T-helper 9 cell (primary cell): ENCODE measurements at places on chromosomes 4 and X.

DNA sequence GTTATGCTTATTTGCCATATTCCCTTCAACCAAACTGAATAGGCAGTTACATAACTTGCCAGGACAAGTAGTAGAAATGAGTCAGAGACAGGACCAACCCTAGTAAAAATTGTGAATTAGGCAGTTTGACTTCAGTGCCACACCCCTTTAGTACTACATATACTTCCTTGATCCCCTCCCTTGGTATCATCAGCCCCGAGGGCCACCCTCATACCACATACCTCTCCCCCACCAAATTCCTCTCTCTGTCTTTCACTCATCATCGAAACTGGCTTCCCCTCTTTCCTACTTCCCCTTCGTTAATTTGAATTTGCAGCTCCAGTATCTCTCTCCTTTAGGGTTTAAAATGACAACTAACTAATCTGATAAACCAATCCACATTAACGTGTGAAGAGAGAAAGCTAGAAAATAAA, 7.9 kb upstream of the PTPN13 start:
- DNase-seq, result no peak

- no peak for DNase-seq
Observed at GRCh38 chrX:9859711-9860555, 73.7 kb downstream of the SHROOM2 start.

DNA sequence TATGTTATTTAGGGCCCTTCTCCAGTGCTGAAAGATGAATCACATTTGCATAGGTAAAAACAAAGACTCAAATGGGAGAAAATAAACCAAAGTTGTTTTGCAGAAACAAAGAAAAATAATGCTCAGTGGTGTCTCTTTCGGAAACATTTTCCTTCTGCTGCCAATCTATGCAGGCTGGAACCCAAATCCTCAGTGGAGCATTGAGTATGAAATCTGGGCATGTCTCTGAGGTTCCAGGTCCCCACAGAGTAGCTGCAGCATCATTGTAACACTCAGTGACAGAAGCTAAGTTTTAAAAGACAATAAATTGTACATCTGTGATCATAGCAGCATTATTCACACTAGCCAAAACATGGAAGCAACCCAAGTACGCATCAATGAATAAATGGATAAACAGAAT, 303.6 kb downstream of the FBXW7 start:
- no peak for DNase-seq

DNA sequence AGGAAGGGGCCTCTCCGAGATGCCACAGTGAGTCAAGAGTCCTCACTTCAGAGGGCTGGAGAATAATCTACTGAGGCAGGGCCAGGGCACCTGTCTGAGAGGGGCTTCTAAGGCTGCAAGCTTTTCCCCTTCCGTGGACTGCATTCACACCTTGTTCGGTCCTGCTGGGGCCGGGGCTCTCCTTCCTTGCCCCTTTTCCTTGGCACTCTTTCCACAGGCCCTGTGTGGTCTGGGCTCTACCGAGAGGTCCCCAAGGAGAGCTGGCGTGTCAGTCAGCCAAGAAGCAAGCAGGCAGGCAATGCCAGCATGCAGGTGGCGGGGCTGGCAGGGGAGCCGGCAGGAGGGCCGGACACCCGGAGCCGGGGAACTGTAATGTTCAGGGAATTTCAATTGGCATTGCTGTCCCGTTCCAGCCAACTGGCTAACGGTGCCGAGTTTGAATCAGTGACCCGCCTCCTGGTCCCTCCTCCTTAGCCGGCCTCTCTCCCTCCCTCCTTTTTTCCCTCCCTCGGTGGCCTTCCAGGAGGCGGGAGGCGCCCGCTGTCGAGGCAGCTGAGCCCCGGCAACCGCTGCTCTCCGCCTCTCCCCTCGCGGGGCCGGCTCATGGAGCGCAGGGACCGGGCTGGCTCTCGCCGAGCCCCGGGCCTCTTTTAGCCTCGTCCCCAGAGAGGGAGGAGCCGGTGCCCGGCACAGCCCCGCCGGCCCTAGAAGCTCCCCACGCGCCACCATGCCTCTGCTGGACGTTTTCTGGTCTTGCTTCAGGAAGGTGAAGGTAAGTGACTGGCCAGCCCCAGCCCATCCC, at the start of gene STARD8:
STARD8 (plus strand) TSS at position 511 of the 802 bp plus-strand sequence; CDS start at position 728, 217 bp downstream.
- no peak for DNase-seq

DNA sequence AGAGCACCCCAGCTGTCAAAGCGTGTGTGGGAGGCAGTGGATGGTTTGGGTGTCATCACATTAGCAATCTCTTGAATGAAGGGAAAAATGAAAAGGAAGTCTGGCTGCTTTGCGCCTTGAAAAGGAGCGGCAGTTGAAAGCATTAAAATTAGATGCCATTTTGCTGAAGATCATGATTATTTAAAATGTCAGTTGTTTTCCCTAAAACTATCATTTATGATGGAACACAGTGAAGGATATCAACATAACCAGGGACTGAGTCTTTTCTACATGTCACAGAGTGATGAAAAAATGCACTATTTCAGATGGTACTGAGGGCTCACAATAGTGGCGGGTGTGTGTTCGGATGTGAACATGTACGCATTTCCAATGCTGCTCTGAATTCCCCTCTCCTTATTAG, 450.2 kb upstream of the CPEB2 start:
- no peak for DNase-seq

- no peak for DNase-seq
Observed at GRCh38 chr4:122798101-122798500, 28.5 kb upstream of the FGF2 start.

DNA sequence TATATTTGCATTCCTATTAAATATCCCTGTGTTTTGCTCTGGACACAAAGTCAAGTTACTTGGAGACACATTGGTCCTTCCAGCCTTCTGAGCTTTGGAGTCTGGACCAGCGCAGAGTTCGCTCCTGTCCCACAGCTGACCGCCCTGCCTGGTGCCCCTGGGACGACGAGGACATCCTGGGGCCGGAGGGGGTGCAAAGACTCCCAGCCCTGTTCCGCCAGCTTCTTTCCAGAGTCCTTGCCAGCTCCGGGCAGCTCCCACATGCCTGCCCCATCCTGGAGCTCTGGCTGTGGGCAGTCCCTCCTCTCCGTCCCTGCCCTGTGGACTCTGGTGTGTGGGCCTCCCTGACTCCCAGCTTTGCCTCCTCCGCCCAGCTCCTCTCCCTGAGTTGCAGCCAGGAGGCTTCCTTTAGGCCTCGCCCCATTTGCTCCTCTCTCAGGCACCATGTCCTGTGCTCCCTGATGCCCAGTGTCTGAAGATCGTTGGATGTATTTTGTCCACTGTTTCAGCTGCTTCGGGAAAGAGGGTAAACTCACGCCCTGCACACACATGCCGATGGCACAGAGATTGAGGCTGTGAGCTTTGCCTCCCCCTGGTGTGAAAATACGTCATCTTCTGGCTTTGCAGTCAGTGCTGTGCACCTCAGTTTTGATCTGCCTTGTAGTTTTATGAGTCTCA, 4.9 kb upstream of the PCGF3 start:
- DNase-seq, result no peak

- DNase-seq, result no peak
Observed at GRCh38 chr4:2667428-2667827, 88.7 kb downstream of the TNIP2 start.

GRCh38 chr4:7411896-7412553, 22.7 kb downstream of the PSAPL1 start:
- DNase-seq, result no peak

GRCh38 chr4:772776-773175, 53.2 kb downstream of the CPLX1 start:
- no peak for DNase-seq

DNA sequence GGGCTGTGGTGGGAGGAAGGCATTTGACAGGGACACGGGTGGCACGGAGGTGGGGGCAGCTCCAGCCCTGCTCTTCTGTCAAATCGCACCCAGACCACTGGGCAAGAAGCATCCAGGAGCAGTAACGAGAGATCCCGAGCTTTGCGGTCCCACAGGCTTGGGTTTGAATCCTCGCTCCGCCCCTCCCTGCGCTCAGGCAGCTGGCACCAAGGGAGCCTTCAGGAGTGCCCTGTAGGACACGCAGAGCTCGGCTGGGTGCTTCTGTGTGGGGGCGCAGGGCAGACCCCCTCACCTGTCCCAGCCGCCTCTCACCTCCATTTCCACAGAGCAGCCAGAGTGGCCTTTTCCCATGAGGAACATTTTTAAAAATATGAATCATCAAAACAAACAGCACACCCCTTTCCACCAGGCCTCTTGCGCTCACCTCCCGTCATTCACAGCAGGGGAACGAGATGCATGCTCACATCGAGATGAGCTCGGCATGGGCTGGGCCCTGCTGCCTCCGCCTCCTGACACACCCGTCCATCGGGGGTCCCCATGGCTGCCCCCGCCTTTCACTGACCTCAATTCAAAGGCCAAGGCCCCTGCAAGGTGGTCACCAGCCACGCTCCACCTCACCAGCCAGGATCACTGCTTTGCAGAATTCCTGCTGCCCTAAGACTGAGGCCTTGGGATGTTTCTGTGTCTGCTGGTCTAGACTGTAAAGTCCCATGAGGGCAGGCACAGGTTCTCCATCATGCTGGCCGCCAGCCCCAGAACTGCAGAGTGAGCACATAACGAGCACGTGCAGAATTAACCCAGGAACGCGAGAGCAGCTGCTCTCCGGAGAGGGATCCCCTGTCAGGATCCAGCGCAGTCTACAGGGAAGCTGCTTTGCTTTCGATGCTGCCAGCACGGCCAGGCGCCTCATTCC, 52.7 kb downstream of the ACOX3 start:
- DNase-seq, result no peak

DNA sequence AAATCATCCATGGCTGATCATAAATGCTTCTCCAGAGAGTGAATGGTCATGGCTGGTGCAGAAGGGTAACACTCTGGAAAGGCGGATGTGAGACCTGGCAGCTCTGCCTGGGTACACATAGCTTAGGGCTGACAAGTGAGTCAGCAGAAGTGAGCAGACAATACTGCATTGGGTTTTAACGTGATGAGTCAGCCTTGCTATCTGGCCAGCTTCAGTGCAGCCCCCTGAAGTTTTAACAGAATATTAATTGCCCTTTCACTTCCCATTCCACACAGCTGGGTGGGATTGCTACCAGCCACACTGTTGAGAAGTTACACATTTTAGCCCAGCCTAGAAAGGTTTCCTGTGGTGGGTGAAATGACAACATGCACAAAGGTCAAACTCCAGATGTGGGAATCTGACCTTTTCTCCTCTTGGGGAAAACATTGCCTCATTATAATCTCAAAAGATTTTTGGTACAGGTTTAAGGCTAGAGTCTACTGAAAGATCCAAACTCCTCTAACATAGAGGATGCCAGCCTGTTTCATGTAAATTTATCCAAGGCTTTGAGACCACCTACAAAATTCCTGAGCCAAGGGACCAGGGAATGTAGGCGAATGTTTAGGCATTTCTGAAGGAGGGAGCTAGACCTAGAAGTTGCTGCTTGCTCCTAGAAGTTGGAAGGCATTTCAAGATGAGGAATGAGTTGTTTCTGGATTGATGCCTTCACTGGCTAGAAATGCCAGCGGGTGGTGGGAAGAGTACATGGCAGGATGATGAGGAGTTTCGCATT, 230.3 kb upstream of the PGRMC2 start:
- DNase-seq, result no peak

- no peak for DNase-seq
Observed at GRCh38 chr4:6613676-6614651, 26.5 kb upstream of the MRFAP1 start.

DNA sequence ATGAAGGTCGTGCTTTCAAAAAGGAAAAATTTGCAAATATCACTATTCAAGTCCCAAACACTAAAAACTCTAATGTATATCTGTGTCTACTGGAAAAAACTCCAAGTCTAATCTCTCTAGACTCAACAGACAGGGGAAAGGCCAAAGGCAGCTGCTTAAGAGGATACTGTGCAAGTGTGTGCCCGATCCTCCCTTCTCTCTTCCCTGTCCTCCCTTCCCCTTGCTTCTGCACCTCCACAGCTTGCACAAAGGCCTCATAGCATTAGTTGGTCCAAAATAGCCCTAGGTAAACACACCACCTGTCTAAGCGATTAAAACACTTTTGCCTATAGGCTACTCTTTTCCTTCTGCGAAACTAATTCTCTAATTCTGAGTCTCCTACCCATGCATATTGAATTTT, 10.6 kb downstream of the C4orf54 start:
- DNase-seq, result no peak

GRCh38 chr4:151888367-151888866, 127.6 kb upstream of the GATB start:
- DNase-seq, result no peak

DNA sequence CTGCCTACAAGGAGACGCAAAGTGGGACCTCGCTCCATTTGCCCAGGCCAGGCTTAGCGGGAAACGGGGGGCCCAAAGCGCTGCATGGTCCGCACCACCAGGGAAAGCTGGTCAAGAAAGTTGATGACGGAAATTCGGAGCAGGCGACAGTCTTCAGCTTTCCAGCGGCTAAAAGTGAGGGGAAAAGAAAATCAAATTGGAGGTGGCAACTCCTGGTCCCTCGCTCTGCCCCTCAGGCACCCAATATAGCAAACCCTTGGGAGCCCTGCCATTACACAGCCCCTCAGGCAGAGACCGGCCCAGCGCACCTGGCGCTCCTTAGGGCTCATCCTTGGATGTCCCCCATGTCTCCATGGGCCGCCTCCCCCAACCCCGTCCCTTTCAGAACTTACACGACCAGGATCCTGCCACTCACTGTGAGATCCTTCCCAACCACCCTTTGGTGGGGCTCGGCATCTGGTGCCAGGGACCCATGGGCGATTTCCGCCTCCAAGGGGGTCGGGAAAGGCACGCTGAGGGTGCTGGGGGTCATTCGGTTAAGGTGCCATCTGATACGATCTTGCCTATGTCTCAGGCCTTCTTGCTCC, 1.1 kb downstream of the LAGE3 start:
- DNase-seq, result no peak

DNA sequence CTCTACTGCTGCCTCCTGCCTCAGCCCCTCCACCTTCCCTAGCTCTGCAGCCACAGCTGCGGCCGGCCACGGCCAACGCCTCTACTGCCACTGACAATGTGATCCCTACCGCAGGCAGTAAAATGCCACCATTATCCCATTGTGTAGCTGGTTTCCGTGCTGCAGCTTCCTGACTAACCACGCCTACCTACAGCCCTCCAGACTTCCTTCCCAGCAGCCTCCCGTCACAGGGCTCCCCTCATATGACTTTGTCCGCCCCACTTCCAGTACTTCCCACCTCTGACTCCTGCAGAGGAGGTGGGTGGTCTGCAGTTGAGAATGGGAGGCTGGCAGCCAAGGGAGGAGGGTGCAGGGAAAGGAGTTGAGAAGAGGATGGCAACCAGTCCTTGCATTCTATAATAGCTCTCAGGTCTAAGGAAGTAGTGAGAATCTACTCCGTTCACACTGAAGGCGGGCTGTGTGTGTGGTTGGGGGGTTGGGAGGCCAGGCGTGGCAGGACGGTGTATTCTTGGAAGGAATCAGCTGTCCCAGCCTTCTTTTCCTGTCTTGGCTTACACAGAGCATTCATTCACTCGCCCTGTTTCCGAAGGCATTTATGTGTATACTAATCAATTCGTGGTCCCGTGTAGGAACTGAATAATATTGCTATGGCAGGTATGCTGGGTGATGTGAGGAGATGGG, 33.1 kb upstream of the USP51 start:
- DNase-seq, result no peak
